ENCODE measurements at places on chromosomes 4 and X.

DNA sequence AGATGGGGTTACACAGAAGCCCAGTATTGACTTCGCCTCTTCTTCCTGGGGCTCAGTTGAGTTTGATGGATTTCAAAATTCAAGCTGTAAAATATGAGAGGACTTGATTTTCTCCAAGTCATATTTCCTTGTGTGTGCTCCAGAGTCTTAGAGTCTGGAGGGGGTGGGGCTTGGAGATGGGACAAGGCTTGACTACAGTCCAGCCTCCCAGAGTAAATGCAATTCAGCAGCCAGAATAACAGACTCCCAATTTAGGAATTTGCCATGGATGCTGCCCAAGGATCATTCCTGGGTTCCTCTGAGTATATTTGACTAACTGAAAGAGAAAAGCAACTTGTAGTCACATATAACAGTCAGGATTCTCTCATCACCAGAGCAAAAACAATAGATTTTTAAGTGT lies 53.7 kb upstream of the RBPJ start:
- peak; percentile 44 for DNase-seq

- DNase-seq, result no peak
These were observed 14.9 kb downstream of the CPE start for GRCh38 chr4:165393704-165394103.

GRCh38 chrX:72466493-72466892 lies 106.2 kb downstream of the HDAC8 start:
- no peak for DNase-seq

GRCh38 chr4:129490516-129490915 lies 394.6 kb downstream of the C4orf33 start:
- DNase-seq, result no peak

DNA sequence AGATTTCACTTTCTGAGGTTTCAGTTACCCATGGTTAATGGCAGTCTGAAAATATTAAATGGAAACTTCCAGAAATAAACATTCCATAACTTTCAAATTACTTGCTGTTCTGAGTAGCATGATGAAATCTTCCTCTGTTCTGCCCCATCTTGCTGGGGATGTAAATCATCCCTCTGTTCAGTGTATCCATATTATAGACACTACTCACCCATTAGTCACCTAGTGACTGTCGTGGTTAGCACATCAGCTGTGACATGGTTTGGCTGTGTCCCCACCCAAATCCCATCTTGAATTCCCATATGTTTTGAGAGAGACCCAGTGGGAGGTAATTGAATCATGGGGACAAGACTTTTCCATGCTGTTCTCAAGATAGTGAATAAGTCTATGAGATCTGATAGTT lies 125.5 kb upstream of the GIMD1 start:
- peak; percentile 82 for DNase-seq

- peak; percentile 42 for DNase-seq
These were observed 136.5 kb downstream of the AASDH start for GRCh38 chr4:56250776-56251175.

DNA sequence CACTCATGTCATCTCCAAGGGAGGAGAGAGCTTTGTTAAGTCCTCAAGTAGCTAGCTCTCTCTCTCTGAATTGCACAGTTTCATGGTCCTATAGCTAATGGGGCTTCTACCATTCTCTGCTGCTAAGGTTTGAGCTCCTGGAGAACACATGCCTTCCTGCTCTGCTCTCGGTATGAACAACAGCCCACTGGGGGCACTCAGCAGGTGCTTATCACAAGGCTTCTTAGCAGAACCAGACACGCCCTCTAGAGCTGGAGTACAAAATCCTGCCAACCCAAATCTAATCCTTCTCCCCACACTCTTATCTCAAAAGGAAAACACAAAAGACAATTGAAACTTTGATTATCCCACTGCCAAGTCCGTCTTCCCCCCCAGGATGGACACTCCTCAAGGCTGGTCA lies 176.5 kb downstream of the HS3ST1 start:
- no peak for DNase-seq

DNA sequence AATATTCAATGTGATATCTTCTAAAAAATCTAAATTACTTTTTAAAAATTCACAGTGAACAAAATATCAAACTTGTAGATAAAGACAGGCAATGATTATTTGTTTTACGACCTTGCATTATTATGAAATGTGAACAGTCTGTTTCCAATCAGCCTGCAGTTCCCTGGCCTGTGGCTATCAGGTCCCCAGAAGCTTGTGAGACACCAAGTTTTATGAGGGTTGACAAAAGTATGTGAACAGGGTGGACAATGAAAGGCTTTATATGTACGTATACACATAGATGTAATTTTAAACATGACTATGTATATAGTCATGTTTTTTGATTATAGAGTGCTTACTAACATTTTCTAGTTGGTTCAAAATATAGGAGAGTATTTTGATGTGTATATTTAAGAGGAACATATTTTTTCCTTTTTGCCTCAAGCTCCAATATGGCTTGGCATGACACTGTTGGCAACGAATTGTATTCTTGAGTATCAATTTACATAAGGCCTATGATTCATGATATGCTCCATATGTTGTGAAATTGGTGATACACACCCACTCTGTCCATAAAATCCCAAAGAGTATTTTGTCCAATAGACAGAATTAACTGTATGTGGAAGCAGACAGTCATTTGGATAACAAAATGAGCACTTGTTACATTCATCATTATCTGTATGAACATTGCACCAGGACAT lies 55.7 kb downstream of the BTC start:
- DNase-seq, result peak; percentile 8

GRCh38 chr4:175405961-175406360 lies 406.1 kb downstream of the GPM6A start:
- DNase-seq, result no peak

DNA sequence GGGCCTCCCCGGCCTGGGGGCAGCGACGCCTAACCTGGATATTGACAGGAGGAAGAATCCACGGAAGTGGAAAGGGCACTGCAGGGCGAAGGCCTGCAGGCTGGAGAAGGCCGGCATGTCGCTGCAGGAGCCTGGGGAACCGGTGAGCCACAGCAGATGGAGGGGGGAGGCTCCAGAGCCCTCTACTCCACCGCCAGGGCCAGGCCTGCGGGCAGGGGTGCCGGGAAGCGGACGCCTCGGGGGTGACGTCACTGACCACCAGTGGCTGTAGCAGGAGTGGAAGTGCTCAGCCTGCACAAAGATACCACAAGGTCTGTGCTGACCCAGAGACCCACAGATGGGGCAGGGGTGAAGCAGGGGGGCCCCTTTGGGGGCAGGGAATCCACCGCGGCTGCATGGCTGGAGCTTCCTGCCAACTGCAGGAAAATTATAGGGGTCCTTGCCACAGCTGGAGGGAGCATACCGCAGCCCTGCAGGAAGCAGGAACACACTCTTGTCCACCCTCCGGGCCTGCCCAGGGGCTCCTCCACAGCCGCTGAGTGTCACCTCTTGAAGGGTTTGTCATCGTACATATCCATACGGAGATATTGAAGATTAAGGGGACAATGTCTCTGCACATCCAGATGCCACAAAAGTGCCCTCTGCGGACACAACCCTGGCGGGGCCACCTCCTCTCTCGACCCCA lies 7.6 kb upstream of the HTRA3 start:
- DNase-seq, result peak; percentile 73

DNA sequence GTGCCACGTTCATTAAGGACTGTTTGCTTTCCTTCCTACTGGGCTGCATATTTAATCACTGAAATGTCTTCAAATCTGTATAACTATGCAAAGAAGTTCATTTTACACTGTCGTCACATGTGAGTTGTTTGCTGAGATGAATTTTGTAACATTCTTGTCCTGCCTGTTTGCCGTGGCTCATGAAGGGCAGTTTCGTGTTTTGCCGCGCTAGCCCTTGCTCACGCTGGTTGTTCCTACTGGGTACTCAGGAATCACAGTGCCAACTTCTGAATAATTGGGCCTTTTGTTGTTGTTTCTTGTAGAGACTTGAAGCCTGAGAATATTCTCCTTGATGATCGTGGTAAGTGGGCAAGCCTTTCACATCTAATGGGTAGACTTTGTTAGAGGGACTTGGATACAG lies 52.2 kb downstream of the HTT-AS start:
- DNase-seq, result no peak

- DNase-seq, result no peak
These were observed 5.6 kb downstream of the SORCS2 start for GRCh38 chr4:7197910-7198309.

DNA sequence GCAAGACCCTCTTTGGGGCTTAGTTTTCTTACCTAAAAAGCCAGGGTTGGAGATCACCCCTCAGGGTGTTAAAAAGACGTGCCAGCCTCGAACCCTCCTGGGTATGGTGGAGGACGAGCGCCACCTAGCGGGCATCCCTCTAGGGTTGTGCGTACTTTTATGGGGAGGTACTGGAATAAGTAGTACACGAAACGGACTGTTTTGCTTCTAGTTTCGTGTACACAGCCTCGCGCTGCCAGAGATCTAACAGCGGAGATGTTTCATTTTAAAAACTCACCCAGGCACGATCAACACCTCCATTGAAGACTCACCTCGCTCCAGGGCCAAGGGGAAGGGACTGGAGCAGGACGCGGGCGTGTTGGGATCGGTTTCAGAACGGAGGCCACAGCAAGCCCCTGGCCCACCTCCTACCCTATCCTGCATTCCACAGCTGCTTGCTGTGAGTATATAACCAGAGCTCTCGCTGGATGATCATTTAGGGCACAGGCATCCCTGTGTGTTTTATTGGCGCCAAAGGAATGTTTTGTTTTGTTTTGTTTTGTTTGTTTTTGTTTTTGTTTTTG lies 4.8 kb upstream of the NKX3-2 start:
- DNase-seq, result peak; percentile 69

DNA sequence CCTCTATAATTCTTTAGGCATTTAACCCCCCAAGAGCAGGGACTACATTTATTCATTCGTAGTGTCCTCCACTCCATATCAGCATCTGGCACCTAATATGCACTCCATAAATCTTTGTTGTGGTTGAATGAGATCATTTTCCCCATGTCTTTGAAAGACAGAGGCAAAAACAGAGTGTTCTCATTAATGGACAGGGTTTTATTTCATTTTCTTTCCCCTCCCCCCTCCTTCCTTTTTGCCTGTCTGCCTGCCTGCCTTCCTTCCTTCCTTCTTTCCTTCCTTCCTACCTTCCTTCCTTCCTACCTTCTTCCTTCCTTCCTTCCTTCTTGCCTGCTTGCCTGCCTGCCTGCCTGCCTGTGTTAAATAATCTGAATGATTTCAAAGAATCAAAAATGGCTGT lies 83.2 kb downstream of the SHROOM3 start:
- peak; percentile 75 for DNase-seq

GRCh38 chr4:101851672-101852071 lies 61.1 kb downstream of the BANK1 start:
- no peak for DNase-seq

- DNase-seq, result no peak
These were observed 264.7 kb downstream of the PTTG2 start for GRCh38 chr4:38224850-38225249.

DNA sequence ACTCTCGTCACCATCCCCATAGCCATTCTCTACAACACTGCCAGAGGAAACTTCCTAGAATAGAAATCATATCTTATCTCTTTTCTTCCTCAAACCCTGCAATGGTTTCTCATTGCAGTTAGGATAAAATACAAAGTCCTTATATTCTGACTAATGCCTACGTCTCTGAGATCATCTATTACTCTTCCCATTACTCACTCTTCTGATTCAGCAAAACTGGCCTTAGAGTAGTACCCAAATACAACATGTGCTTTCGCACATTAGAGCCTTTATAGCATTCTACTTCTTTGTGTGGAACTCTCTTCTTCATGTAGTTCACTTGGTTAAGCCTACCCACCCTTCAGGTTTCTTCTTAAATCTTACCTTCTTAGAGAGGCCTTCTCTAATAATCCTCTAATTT lies 28.0 kb downstream of the LHFPL1 start:
- DNase-seq, result peak; percentile 55

GRCh38 chr4:126553248-126553647 lies 1079.5 kb upstream of the INTU start:
- no peak for DNase-seq

- peak; percentile 61 for DNase-seq
These were observed 107.6 kb upstream of the C1QTNF7 start for GRCh38 chr4:15320121-15320678.

DNA sequence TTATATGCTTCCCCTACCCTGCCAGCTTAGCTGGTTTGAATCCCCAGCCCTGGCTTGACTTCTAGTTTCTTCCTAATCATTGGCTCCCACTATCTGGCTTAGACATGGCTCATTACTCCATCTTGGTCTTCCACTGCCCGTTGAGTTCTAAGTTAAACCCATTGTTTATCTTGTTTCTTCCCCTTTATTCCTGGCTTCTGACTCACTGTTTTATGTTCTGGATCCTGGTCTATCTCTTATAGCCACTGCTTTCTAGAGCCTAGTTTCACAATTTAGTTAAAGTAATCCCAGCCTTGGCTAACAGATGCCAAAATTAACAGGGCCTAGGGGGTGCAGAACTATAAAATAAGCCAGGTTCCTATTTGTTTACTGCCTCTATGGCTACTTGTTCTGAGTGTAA lies 120.9 kb downstream of the ARHGEF9 start:
- DNase-seq, result no peak

GRCh38 chr4:148443512-148444295 lies 1.5 kb upstream of the NR3C2 start:
- DNase-seq, result no peak

- DNase-seq, result no peak
These were observed 200.6 kb upstream of the RBPJ start for GRCh38 chr4:26120098-26120825.

GRCh38 chrX:67725471-67725870 lies 181.7 kb downstream of the AR start:
- no peak for DNase-seq

GRCh38 chr4:128946916-128947315 lies 137.4 kb downstream of the JADE1 start:
- no peak for DNase-seq

- no peak for DNase-seq
These were observed 59.5 kb upstream of the TMEM150C start for GRCh38 chr4:82621251-82621650.

DNA sequence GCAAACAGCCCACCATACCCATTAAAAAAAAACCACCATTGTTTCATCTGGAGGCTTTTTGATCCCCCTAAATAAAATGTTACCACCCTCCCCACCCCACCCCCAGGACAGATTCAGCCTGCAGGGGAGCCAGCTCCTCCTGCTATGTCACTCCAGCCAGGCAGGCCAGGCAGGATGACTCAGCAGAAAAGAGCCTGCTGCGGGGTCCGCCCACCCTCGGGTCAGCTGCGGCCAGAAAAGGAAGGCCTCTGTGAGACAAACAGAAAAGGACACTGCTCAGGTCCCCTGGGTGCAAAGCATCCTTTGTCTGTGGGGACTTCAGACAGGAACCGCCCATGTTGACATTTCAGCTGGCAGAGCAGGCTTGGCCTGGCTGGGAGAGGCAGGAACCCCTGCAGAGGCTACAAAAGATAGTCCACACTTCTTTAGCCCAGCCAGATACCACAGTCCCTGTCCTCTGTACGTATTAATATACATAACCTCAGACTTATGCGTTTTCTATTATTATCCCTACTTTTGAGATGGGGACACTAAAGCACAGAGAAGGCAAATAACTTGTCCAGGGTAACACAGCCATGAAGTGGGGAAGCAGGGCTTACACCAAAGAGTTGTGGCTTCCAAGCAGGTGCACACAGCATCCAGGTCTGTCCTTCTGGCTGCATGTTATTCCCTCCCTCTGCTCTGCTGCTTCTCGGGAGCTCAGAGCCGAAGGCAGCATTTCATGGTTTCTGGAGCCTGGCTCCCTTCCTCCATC lies 147.7 kb downstream of the CPEB2 start:
- DNase-seq, result peak; percentile 78

- no peak for DNase-seq
These were observed 117.2 kb upstream of the H2AZ1 start for GRCh38 chr4:100067255-100067654.

- DNase-seq, result no peak
These were observed 96.0 kb downstream of the ADGRL3 start for GRCh38 chr4:61296144-61296543.

GRCh38 chrX:16063921-16064320 lies 59.4 kb upstream of the GRPR start:
- DNase-seq, result no peak

Measured in fibroblast of skin of right biceps (primary cell).